ENCODE measurements at places on chromosomes 13 and 19.
A peak's percentile ranks its signal among the peaks of the same experiment; 100 is the strongest.

- no peak for DNase-seq
Observed at GRCh38 chr13:25906191-25906661, 145.6 kb downstream of the SHISA2 start.

- DNase-seq, result no peak
Observed at GRCh38 chr13:29441306-29441705, 154.2 kb downstream of the SLC7A1 start.

- DNase-seq, result no peak
Observed at GRCh38 chr13:23868521-23868920, 20.7 kb downstream of the MIPEP start.

DNA sequence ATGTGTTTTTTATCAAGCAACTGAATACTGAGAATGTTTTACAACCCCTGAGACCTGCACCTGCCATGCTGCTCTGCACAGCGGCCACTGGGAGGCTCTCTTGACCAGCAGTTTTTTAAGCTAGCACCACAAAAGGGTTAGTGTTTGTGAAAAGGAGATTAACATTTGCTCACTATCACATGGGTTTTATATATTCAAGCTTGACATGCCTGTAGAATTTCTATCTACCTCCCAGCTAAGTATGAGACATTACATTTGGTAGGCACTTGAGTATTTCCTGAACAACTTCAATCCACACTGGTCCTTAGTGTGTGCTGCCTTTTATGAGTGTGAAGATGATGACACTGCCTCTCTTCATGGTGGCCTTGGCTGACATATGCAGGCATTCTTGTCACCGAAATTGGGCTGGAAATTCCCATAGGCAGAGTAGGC, 1238.9 kb downstream of the UQCRFS1 start:
- DNase-seq, result no peak

GRCh38 chr19:6459262-6460098, at the start of gene SLC25A23:
Gene SLC25A23, minus strand, starts transcription at chr19:6459792. Its CDS starts 164 bp downstream, at chr19:6459628.
- peak; percentile 76 for DNase-seq

GRCh38 chr19:53085496-53085895, 17.7 kb downstream of the ZNF160 start:
- DNase-seq, result no peak

GRCh38 chr13:32587811-32588170, 1.5 kb downstream of the PDS5B start:
- peak; percentile 5 for DNase-seq

GRCh38 chr19:40277356-40278059, 7.6 kb downstream of the AKT2 start:
- DNase-seq, result no peak

GRCh38 chr13:92143766-92144165, 745.3 kb downstream of the GPC5 start:
- DNase-seq, result no peak

DNA sequence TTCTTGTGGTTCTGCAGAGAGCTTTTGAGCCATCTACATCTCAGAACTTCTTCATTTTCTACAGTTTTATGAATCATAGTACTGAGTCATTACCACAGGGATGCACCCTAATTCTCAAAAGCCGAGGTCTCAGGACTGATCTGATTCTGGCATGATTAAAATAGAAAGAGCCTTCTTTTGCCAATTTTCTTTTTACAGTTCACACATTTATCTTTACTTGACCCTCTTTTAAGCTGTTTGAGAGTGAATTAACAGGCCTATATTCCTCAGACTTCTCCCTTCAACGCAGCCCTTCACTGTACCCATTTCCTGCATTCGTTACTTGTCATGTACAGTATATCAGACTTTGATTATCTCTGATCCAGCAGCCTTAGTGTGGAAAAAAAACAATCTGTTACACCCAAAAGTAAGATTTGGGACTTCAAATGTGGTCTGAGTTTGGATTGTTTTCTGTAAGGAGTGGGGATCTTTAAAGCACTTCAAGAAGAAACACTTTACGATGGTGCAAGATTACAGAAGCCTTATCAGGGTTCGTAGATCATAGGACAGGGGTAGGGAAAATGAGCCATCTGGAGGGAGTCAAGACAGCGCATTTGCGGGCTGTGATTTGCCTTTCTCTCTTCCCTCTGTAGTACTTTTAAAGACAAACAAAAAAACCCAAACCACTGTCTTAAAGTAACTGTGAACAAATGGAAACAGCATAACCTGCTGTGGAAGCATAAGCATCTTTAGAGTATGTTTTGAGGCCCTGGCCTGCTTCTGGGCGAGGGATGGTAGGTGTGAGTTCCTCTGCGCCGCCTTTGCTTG, 15.3 kb upstream of the GPR183 start:
- DNase-seq, result no peak

- DNase-seq, result peak; percentile 5
Observed at GRCh38 chr13:73751290-73751689, 382.9 kb downstream of the KLF12 start.

GRCh38 chr19:46471811-46472543, 614 bp upstream of the PNMA8A start:
- DNase-seq, result no peak

GRCh38 chr19:46860846-46861690, at the start of gene ARHGAP35:
Gene ARHGAP35, plus strand, starts transcription at chr19:46860997. Its CDS starts 57,679 bp downstream, at chr19:46918676.
- DNase-seq, result peak; percentile 22

DNA sequence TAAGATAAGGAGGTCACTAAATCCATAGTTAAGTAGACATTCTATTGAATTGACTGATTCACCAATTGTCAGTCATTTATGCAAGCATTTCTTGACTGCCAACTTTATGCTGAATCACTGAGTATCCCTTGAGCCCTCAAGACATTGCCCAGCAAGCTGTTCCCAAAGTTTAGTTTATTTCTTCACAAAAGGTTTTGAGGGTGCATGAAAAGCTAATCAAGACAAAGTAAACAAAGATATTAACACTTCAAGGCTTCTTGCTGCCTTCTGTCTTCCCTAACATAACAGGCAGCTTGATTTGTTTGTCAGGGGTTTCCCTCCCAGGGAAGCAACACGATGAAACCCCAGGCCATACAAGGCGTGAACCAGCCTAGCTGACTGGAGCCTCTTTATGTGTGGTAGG, 374.4 kb downstream of the SPRY2 start:
- no peak for DNase-seq

GRCh38 chr13:114100446-114101357, 31.7 kb downstream of the RASA3 start:
- no peak for DNase-seq

- DNase-seq, result no peak
Observed at GRCh38 chr13:94112731-94113130, 366.8 kb downstream of the DCT start.

GRCh38 chr13:47903836-47904235, 97.2 kb downstream of the SUCLA2 start:
- no peak for DNase-seq

- no peak for DNase-seq
Observed at GRCh38 chr13:88294368-88294767, 623.2 kb downstream of the SLITRK5 start.

DNA sequence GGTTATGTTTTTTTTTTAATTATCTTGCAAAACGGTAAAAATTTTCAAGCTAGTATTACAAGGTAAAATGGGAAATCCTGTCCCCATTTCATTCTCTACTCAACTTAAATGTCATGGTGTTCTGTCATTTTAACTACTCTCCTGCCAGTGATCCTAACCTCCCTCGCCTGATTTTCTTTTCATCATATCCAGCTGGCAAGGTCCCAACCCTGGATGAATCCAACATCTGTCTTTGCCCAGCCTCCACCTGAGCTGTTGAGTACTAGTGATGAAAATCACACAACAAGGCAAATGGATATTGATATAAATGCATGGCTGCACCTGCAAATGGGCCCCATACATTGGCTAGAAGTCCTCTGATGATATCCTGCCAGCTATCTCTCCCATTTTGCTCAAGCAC, 6.9 kb upstream of the CDK8 start:
- peak; percentile 46 for DNase-seq

GRCh38 chr13:31538067-31539042, 201.0 kb upstream of the RXFP2 start:
- peak; percentile 2 for DNase-seq

GRCh38 chr13:109802936-109803335, 16.6 kb upstream of the IRS2 start:
- DNase-seq, result no peak

DNA sequence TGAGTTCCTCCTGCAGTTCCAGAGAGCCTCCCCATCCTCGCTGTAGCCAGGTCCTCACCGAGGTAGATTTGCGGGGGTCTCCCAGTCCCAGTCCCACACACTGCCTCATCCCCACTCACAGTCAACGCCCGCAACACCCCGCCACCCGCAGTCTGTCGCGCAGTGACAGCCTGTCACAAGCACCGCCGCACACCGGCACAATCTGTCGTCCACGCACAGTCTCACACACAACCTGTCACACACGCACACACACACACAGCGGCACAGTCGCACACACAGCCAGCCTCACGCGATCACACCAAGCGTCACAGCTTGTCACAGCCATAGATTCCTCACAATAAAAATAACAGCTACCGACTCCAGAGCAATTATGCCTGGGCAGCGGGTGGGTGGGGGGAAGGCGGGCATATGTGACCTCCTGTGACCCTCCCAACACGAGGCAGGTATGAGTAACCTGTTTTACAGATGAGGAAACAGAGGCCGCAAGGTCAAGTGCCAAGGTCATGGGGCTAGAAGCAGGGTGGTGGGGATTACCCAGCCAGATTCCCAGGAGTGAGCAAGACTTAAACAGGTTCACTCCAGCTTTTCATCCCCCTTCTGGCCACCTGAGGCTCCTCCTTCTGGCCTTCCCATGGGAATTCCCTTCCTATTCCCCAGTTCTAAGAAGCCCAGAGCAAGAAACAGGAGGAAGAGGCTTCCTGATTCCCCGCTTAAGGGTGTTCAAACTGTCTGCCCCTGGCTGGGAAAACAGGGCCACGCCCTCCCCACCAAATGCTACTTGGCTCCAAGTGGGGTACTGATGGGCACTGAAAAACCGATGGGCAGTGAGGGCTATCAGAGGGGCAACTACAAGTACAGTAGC, 13.9 kb downstream of the NFIX start:
- peak; percentile 72 for DNase-seq

DNA sequence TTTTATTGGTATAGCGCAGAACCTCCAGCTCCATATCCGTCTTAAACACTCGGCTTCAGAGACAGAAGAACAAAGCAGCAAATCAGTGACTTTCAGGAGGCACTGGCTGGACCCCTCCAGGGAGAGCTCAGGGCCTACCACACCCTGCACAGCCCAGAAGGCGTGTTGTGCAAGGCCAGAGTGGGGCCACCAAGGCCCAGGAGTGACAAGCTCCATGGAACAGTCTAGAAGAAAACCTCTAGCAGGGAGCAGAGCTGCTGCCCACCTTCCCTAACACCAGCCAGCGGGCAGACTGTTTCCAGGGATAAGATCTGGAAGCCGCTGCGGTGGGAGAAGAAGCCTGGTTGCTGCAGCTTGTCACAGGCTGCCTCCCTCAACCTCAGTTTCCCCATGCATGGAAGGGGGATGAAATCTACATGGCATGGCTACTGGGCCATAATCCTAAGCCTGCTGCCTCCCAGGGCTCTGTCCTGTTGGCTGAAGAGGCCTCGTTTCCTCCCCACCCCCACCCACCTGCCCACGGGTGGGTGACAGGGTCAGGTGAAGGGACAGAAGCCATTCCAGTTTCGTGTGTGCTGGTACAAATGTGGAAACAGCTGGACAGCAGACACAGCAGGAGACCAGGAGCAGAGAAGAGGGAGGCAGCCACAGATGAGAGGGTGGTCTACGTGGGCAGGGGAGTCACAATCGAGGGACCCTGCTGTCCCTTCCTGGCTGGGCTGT, 57.4 kb downstream of the PEPD start:
- DNase-seq, result no peak

GRCh38 chr19:38229585-38230073, 5.6 kb upstream of the DPF1 start:
- peak; percentile 95 for DNase-seq

DNA sequence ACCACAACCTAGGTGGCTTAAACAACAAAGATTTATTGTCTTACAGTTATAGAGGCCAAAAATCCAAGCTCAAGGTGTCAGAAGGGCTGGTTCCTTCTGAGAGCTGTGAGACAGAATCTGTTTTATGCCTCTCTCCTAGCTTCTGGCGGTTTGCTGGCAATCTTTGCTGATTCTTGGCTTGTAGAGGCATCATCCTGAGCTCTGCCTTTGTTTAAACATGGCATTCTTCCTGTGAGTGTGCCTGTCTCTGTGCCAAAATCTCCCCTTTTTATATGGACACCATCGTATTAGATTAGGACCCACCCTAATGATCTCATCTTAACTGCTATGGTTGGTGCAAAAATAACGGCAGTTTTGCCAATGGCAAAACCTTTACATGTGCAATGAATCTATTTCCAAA, 169.1 kb downstream of the CACNA1A start:
- no peak for DNase-seq

DNA sequence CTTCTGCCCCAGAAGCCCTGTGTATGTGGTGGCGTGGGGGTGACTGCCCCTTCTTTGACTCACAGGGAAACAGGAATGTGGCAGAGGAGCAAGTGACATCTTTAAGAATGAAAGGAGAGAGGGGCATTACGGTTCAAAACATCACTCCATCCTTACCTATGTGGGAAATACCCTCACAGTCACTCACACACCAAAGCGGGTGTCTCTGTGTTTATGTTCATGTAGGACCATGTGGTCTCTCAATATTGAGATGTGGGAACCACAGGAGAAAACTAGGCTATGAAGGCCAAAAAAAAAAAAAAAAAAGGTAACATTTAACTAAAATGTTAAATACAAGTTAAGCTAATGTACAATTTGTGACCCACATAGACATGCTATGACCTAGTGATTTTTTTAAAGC, 153.6 kb upstream of the GPR12 start:
- DNase-seq, result no peak

GRCh38 chr13:44459674-44460073, 86.0 kb downstream of the SERP2 start:
- DNase-seq, result no peak

DNA sequence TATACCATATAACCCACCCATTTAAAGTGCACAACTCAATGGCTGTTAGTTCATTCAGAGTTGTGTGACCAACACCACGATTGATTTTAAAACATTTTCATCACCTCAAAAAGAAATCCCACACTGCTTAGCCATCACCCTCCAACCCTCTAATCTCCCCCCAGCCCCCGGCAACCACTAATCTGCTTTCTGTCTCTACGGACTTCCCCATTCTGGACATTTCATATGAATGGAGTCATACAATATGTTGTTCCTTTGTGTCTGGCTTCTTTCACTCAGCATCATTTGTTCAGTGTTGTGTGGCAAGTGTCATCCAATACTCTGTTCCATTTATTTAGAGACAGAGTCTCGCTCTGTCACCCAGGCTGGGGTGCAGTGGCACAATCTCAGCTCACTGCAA, 4.0 kb upstream of the PNMA8B start:
- no peak for DNase-seq

GRCh38 chr13:23359882-23360281, 73.6 kb downstream of the SACS start:
- no peak for DNase-seq

DNA sequence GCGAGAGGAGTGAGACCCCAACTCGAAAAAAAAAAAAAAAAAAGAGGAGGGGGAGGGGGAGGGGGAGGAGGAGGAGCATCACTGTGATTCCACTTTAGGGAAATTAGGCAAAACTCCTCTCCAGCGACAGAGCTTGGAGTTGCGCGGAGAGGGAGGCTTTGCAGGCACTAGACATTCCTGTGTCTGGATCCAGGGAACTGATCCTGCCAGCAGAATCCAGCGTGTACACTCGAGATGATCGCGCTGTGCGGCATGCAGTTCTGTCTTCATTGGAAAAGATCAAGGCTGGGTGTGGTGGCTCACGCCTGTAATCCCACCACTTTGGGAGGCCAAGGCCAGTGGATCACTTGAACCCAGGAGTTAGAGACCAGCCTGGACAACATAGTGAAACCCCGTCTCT, 29.6 kb upstream of the KLF2 start:
- no peak for DNase-seq

- no peak for DNase-seq
Observed at GRCh38 chr19:44303320-44303719, 1.5 kb downstream of the ZNF235 start.
